ENCODE measurements at places on chromosomes 1 and 21.

DNA sequence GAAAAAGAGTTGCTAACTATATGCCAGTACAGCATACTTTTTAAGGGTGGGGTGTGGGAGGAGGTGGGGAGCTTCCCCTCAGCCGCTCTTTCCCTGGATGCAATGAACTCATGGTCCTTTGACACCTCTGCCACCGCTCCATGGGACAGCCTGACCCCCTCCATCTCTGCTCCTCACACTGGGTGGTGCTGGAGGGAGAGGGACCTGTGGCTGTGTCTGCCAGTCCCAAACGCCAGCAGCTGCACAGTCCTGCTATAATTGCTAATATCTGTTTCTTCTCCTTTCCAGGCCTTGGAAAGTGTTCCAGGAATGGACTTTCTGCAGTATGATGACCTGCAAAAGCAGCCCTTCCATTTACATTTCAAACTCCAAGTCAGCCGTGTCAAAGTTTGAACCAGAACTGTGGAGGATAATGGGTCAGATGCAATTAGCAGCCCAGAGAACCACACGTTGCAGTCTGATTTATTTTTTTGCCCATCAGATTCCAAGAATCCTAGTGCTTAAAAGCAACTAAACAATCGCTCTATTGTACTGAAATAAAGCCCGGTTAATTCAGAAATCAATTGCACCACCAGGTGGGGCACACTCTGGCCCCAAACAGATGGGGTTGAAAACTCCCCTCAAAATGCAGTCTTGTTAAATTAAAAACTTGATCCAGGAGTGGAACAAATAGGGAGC is 160.7 kb upstream of the LMO4 start:
- no peak for DNase-seq

DNA sequence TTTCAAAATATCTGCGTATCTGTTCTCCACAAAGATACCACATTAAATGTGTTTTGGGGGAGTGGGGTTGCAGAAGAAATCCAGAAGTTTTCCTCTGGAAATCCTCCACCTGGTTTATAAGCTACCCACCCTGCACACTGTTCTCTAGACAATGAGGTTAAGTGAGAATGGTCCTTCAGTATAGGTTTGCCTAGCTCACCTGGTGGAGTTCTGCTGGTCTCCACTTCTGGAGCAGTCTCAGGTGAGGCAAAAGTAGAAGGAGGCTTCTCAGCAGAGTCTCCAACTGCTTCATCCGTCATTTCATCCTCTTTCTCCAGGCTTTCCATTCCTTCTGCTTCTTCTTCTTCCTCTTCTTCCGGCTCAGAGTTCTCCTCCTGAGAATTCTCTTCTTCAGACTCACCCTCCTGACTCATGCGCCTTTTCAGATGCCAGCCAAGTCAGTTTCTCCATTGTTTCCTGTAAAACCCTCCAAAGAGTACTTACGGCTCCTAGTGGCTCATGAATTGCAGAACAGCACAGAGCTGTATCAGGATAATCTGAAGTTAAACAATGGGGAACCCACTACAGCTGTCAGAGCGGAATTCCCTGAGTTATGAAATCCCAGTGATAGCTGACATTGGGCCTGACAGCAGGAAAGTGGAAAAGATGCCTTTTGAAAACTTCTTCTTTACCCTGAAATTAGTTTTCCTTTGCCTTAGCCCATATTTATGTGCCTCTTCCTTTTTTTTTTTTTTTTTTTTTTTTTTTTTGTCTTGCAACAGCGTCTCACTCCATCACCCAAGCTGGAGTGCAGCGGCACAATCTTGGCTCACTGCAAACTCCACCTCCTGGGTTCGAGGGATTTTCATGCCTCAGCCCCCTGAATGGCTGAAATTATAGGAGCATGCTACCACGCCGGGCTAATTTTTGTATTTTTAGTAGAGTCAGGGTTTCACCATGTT is 38.5 kb downstream of the MSTO1 start:
- DNase-seq = no peak

GRCh38 chr1:55310505-55310971 is 95.4 kb upstream of the USP24 start:
- no peak for DNase-seq

- DNase-seq = no peak
Measured at GRCh38 chr1:70509996-70510876, 99.2 kb downstream of the CTH start.

DNA sequence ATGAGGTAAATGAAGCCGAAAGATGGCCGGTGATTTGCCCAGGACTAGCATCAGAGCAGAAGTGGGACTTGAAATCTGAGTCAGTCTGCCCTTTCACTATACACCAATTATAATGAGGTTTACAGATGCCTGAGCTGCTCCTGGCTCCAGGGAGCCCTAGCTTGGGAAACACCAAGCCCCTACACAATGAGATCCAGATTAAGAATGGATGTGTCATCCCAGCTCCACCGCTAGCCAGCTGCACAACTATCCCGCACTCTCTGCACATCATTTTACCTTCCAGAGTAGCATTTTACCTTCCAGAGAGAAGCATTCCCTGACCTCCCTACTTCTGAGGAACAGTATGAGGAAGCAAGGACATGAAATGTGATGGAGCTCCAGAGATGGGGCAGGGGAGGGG is 27.0 kb downstream of the SERTAD4 start:
- DNase-seq = no peak

DNA sequence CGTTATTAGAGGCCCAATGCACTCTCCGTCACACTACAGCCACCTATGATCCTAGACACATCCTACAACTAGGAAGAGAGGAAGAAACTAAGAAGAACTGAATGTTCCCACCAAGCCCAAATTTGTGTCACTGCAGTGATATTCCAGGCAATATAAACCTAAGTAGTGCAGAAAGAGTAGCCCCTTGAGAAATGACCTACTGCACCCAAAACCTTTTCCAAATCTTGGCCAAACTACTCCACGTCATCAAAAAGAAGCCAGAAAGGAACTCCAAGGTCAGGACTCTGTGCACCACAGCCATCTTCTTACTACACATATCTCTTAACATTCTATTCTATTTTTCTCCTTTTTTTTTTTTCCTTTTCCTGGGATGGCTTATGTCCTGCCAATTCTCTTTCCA is 60.2 kb downstream of the ADAMTS1 start:
- no peak for DNase-seq

DNA sequence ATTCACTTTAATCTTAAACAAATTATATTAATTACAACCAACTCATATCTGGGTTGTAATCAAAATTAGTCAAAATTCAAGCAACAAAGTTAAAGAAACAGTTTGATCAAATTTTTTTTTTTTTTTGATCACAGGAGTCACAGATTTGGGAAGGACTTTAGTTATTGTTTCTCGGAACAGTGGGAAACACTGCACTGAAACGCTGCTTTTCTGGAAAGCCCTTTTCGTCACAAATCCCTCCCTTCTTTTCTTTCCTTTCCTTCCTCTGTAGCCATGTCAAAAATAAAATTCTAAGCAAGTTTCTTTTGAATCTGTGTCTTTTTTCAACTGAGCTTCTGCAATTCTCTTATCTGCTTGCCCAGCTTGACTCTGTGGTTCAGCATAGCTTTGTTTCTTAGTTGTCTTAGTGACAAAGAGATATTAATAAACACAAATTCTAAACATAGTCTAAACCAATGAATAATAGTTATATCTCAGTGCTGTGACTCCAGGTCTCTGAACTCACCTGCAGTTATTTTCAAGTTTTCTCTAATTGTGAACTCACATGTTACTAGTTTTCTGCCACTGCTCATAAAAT is 53.8 kb downstream of the PTGS2 start:
- DNase-seq = no peak

DNA sequence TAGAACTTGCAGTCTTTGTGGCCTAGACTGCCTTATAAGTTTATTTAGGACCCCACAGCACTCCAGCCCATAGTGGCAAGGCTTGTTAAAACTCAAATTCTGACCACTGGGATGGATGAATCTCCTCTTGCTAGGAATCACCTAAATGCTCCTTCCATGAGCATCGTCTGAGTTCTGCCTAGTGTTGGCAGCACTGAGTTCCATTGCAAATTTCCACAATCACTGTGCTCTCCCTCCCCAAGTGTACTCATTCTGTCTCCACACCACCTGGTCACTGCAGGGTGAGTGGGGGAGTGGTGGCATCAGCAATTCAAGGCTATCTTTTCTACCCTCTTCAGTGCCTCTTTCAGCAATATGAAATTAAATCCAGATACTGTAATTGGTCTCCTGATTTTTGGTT is 46.7 kb upstream of the PTBP2 start:
- no peak for DNase-seq

DNA sequence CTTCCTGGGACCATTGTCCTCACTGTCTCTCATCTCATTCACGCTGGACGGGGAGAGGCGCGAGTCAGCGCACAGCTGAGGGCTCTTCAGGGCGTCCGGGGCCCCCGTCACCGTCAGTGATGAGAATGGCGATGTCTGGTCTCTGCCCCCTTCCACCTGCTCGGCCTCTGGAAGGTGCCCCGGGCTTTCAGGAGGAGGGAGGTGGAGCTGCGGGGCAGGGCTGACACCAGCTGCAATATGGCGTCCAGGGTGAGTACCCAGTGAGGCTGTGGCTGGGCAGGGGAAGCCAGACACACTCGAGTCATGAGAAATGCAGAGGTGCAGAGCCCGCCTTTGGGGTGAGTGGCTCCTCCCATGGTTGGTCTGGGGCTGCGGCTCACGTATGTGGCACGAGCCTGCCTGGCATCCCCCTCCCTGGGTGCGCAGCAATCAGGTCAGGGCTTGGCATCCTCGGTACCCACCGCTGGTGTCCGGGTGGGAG is 15.1 kb downstream of the MORN1 start:
- DNase-seq = no peak

- no peak for DNase-seq
Measured at GRCh38 chr1:204530932-204531331, 14.7 kb downstream of the MDM4 start.

GRCh38 chr1:52677076-52677806 is 20.9 kb downstream of the COA7 start:
- no peak for DNase-seq

GRCh38 chr1:52059321-52059720 is 3.2 kb downstream of the BTF3L4 start:
- DNase-seq = no peak

DNA sequence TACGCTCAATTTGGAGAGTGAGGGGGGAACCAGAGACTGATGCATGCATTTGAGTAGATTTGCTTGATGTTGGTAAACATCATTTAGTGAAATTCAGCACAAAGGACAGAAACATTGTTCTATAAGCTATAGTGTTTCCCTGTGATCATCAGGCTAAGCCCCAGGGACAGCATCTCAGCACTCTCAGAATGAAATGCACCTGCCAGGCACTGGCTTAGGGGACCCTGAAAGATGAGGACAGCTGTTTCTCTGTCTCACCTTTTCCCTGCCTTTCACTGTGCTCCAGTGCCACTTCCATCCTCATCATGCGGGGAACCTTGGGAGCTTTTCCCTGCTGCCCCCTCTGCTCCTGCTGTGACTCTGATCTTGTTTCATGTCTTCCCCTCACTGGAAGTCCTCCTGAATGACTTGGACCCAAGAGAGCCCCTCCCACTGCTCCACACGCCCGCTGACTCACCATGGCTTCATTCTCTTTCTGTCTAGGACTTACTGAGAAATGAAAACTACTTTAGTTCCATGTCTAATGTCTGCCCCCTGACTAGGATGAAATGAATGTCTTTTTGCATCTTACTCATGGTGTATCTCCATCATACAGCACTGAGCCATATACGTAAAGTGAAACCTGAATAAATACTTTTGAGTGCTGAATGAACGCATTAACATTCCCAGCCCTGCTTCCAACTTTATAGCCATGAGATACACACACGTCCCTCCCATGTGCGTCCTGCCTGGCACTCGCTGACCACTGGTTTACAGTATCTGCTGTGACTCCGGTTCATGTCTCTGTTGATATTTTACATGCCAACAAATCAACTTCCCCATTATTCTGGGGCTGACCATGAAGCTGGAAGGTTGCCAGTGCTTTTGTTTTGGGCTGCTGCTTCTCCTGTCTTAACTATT is 182.0 kb downstream of the PCP4 start:
- no peak for DNase-seq

DNA sequence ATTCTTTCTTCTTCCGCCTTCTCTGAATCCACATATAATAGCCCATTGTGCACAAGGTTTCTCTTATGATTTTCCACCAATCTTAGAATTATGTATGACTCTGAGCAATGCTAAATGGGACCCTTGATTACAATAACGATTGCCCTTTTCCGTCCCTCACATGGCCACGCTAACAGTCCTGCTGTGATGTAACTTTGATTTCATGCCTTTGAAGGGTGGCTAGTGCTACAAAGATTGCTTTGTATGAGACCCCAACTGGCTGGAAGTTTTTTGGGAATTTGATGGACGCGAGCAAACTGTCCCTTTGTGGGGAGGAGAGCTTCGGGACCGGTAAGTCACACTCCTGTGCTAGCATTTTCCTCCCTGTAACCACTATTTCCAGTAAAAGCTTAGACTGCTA is 45.3 kb downstream of the PGM1 start:
- DNase-seq = no peak

- no peak for DNase-seq
Measured at GRCh38 chr1:206721454-206721853, 36.7 kb downstream of the MAPKAPK2 start.

- no peak for DNase-seq
Measured at GRCh38 chr1:189435398-189435797, 1042.3 kb downstream of the BRINP3 start.

DNA sequence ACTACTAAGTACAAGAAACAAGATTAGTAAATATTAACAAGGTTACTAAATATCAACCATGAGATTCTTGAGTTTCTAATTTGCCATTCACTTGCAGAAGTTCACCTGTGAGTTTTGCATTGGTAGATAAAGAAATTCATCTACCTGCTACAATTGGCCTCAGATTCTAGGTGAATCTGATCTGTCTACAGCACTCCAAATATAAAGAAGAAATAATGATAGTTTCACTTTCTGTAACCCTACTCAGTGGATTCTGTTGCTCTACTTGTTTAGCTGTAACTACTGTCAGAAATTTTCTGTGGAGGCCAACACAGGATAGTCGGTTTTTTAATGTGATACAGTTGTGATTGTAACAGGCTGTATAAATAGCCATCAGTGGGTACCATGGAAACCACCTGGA is 118.6 kb downstream of the NR5A2 start:
- DNase-seq = no peak

DNA sequence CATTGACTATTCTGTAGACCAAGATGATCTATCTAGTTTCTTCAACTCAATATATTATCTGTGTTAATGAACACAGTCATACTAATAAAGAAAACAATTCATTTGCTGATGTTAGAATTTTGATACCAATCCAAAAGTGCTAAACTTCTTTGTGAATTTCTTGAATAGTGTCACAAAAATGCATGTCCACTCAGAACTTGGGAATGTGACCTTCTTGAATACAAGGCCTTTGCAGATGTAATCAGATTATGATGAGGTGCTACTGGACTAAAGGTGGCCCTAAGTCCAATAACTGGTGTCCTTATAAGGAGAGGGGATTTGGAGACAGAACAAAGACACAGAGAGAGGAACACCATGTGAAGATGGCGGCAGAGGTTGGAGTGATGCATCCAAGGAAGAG is 305.8 kb upstream of the ZP4 start:
- DNase-seq = no peak

- no peak for DNase-seq
Measured at GRCh38 chr1:164223378-164223777, 335.6 kb upstream of the PBX1 start.

GRCh38 chr1:11046625-11047365 is at the start of gene MASP2:
MASP2 (minus strand) TSS chr1:11047239; CDS start chr1:11047207, 32 bp downstream.
- DNase-seq = no peak

Data from stimulated activated CD4-positive, alpha-beta T cell treated with anti-CD3 and anti-CD28 coated beads, Interleukin-2, amount 100 ng/mL, for 4 hours (primary cell).